Islet precursor cell (in vitro differentiated cells): ENCODE measurements at places on chromosomes 6 and 20.

DNA sequence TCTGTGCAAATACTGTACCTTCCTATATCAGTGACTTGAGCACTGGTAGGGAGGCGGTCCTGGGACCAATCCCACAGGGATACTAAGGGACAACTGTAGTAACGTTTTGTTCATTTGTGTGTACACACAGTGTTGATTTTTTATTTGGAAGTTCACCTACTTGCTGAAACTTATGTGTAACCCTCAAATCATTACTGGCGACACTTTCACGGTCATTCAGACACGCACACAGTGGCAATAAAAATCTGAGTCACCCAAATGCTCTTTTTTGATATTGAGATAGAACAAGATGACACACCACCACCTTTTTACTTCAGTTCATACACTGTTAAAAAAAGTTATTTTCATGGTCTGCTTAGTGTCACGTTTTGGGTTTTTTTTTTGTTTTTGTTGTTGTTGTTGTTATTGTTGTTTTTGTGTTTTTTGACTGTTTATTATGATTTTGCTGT, 79.8 kb downstream of the QKI start:
- no peak for DNase-seq

- no peak for DNase-seq
Measured at GRCh38 chr20:57867807-57868206, 158.0 kb upstream of the PMEPA1 start.

DNA sequence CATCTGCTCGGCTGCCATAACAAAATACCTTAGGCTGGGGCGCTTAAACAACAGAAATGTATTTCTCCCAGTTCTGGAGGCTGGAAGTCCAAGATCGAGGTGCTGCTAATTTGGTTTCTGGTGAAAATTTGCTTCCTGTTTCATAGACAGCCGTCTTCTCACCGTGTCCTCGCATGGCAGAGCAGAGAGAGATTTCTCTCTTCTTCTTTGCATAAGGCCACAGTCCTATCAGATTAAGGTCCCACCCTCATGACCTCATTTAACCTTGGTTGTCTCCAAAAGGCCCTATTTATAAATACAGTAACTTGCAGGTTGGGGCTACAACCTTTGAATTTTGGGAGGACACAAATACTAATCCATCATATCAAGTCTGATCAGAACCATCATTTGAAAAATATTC, 544.3 kb downstream of the KIF16B start:
- DNase-seq: no peak

GRCh38 chr6:34324738-34325444, 67.6 kb downstream of the NUDT3 start:
- DNase-seq: no peak

- DNase-seq: no peak
Measured at GRCh38 chr6:167272151-167272550, 19.0 kb upstream of the UNC93A start.

GRCh38 chr6:24458134-24458533, 31.2 kb downstream of the GPLD1 start:
- DNase-seq: no peak

DNA sequence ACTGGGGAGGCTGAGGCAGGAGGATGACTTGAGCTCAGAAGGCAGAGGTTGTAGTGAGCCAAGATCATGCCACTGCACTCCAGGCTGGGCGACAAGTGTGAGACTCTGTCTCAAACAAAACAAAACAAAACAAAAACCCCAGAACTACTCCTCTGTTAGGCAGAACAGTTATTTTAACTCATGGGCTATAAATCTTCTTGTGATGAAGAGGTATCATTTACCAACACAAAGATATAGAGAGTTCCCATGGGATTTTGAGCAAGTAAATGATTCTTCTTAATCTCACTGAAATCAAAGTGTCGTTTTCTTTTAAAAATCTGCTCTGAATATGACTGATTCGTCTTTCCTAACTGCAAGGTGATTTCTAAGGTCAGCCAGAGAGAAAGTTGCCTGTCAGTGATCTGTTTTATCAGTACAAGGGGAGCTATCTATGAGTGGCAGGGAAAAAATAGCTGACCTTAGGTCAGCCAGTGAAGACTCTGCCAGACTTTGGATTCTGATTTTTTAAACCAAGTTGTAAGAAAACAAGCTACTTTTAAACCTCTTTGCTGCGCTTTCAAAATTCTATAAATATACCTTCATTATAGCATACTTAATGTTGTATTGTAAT, 3.8 kb upstream of the DSP start:
- DNase-seq: no peak

DNA sequence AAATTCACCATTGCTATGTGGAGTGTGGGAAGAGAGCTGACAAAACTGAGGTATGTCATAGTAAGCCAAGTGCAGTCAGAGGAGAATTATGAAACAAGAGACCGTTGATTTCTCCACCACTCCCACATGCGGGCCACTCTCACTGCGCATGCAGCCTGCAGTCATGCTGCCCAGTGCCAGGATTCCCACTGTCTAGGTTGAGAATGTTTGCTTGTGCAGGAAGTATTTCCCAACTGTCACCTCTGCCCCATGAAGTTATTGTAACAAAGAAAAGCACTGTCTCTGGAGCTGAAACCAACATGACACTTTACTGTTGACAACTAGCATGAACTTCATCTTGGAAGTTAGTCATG, 18.7 kb upstream of the SFT2D1 start:
- no peak for DNase-seq

DNA sequence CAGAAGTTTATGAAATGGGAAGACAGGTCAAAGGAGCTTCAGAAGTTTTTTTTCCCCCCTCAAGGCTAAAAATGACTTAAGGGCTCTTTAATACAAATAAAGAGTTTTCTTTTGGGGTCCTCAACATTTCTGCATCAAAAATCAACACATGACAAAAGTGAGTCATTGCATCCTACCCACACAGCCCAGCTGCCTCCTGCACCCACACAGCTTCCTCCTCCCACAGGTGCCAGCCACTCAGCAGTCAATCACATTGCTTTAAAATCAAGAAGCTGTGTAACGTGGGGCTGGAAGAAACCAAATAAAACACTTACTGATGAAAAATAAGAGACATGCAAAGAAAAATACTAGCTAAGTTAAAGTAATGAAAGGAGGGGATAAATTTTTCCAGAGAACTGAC, 68.5 kb downstream of the MAP3K5 start:
- no peak for DNase-seq

GRCh38 chr6:122645256-122645655, 35.1 kb downstream of the PKIB start:
- no peak for DNase-seq

GRCh38 chr20:57713505-57713903, 3.7 kb upstream of the PMEPA1 start:
- no peak for DNase-seq

DNA sequence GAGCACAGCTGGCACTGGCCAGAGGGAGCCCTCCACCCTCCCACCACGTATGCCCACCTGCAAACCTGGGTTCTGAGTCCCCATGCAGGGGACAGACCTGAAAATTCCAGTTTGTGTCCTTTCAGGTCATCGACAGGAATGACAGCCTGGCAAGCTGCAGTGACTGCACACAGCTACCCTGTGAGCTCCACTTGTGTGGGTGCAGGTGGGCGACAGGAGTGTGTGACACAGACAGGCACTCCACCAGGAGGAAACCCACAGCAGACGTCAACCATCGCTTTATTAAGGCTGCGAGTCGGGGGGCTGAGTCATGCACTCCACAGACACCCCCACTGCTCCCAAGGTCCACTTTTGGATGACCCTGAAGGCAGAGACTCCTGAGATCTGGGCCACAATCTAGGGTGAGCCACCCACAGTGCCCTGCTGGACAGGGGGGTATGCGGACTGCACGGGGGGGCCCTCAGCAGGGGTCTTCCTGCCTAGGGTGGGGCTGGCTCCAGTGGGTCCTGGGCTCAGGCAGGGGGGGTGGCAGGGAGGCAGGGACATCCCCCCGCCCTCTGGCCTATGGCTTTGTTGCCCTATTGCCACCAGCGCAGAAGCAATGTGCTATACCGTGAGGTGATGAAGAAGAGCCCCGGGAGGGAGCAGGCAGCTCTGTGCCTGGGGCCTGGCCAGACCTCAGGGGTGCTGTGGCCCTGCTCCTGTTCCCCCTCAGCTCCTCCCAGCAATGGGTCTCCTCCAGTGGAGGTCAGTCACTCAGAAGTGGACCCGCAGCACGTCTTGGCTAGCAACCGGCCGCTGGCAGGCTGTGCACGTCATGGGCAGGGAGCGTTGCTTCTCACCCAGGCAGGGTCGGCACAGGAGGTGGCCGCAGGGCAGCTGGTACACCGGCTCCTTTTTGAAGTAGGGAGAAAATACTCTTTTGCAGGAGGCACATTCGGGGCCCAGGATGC, 25.1 kb upstream of the AVP start:
- no peak for DNase-seq

DNA sequence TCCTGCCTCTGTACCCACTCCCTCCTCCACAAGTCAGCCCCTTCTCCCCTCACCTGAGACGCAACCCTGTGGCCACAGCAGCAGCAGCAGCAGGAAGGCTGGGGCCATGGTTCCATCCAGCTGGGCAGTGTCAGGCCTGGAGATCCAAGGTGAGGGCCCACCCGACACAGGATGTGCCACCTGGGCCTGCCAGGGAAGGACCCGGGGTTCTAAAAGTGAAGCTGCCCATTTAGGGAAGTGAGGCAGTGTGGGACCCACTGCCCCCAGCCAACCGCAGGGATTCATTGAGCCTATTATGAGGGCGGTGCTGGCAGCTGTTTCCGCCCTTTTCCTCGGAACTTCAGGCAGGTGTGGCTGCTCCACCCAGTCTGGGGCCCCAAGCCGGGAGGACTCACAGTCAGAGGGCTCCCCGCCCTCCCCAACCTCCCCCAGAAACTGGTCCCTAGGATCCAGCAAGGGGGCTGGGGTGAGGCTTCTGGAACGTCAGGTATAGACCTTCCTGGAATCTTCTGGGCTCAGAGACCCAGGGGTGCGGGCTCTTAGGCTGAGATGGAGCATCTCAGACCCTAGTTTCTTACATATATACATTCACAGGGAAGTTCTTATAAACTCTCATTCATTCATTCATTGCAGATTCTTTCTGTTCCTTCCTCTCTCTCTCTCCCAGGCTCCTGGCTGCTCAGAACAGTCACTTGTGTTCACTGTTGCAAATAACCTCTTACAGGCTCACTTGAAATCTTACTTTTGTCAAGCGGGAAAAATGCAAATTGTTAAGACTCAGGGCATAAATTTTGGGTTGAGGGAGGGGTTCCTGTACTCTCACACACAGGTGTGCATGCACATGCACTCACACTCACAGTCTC, at the start of gene TREML2:
TSS of gene TREML2 (minus strand) at position 249 of the 863 bp plus-strand sequence. CDS start at position 108, 141 bp downstream.
- DNase-seq: no peak

DNA sequence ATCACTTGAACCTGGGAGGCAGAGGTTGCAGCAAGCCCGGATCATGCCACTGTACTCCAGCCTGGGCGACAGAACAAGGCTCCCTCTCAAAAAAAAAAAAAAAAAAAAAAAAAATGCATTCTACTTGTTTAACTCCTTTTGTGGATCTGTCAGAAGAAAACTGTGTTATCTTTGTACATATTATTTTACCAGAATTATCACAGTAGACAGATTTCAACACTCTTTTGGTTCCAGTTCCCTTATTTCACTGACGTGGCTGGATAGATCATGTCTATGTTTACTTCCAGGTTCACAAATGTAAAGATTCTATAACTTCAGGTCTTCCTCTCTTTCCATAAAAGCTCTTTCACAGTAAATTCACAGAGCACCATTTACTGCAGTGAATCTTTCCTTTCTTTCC, 18.4 kb downstream of the NUDT3 start:
- DNase-seq: no peak

- peak; percentile 65 for DNase-seq
Measured at GRCh38 chr6:21883595-21884328, 290.2 kb downstream of the SOX4 start.

GRCh38 chr6:54861905-54862616, 15.5 kb downstream of the FAM83B start:
- DNase-seq: no peak

DNA sequence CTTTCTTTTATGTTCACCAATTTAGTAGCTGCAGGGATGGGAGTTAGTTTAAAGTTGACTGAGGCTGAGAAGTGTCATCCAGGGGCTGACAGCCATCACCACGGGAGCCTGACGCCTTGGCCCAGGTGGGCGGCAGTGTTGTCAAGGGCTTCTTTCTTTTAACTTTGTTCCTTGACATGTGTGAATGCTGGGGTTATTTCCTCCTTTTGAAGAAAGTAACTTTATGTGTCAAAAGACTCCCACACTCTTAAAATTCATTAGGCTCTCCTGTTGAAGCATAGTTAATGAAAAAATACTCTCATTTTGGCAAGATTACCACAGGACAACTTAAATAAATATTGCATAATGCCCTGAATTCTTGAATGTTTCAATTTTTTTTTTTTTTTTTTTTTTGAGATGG, 50.0 kb downstream of the SASH1 start:
- DNase-seq: no peak

DNA sequence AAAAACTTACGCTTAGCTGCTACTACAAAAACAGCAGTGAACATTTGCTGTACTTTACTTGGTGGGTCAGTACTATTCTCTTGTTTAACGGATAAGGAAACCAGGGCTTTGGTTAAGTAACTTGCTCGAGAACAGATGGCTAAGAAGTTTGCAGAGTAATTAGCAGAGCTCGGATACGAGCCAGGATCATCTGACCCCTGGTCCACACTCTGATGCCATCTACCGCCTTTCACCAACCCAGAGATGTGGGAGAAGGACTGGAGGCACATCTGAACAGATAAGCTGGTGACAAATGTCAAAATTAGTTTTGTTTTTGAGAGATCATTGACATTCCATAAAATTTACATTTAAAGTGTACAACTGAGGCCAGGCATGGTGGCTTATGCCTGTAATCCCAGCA, 18.9 kb upstream of the RPL7L1 start:
- no peak for DNase-seq

GRCh38 chr20:15154070-15154469, 816.7 kb upstream of the FLRT3 start:
- no peak for DNase-seq

DNA sequence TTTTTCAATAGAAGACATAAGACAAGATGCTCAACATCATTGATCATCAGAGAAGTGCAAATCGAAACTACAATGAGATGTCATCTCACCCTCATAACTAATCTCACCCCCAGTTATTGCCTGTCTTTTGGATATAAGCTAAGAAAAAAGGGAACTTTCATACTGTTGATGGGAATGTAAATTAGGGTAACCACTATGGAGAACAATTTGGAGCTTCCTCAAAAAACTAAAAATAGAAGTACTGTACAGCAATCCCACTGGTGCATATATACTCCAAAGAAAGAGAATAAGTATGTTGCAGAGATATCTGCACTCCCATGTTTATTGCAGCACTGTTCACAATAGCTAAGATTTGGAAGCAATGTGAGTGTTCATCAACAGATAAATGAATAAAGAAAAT, 26.4 kb upstream of the PHF3 start:
- DNase-seq: no peak

DNA sequence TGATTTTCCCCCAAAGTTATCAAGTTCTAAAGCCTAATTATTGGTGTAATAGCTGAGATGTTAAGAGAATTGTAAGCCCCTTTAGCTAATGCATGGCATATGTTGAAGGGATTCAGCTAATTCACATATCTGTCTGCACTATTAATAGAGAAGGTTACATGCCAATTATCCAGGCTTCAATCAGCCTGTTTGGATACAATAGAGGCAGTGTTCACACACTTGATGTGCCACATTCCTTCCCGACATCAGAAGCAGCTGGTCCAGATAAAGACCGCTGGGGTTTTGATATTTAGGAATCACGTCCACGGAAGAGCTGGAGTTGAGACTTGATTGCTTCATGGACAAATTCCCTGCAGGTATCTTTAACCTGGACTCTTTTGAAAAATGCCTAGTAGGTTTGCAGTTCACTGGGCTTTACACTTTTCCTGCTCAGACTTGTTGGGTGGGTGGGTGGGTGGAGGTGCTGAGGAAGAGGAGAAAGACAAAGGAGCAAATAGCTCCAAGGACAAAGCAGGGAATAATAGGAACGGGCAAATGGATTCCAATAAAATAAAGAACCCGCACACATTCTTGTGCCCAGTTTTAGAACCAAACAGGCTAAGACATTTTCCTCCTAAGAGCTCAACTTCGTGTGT, 142.6 kb upstream of the ZNF217 start:
- peak; percentile 79 for DNase-seq
